GM23338 (cell line): ENCODE measurements at places on chromosomes 11 and 22. TPM values are rescaled to one million over a fixed set of nuclear protein-coding genes. Genes with fewer than 3 reads are reported as not detected.

Gene UBE2L6
- 42.2 and 52.0 TPM in 2 replicates for total RNA-seq

Gene ABTB2
- 9.9 and 12.1 TPM in 2 replicates for total RNA-seq

Gene CLDN5
- 1.4 and 3.2 TPM in 2 replicates for total RNA-seq

Gene CSRP3
- total RNA-seq, result not detected in 2 replicates

Gene CLCF1
- total RNA-seq, result 0.19 TPM in 1 of 2 replicates, not detected in the other

Gene SVIP
- total RNA-seq, result 4.1 and 5.4 TPM in 2 replicates

Gene LRRC4C
- 0.35 TPM in 1 of 2 replicates, not detected in the other for total RNA-seq

Gene CD3G
- total RNA-seq, result not detected in 2 replicates

Gene C11orf97
- not detected in 2 replicates for total RNA-seq

Gene PTPRCAP
- 0.85 and 3.5 TPM in 2 replicates for total RNA-seq

Gene XKR3
- not detected in 2 replicates for total RNA-seq

Gene ROM1
- 0.24 TPM in 1 of 2 replicates, not detected in the other for total RNA-seq
